ENCODE measurements at places on chromosomes 5 and 9. TPM values are rescaled to one million over a fixed set of nuclear protein-coding genes. Genes with fewer than 3 reads are reported as not detected.

Gene ARL14EPL
- total RNA-seq = not detected

Gene DEPDC1B
- 2.1 TPM for total RNA-seq

DNA sequence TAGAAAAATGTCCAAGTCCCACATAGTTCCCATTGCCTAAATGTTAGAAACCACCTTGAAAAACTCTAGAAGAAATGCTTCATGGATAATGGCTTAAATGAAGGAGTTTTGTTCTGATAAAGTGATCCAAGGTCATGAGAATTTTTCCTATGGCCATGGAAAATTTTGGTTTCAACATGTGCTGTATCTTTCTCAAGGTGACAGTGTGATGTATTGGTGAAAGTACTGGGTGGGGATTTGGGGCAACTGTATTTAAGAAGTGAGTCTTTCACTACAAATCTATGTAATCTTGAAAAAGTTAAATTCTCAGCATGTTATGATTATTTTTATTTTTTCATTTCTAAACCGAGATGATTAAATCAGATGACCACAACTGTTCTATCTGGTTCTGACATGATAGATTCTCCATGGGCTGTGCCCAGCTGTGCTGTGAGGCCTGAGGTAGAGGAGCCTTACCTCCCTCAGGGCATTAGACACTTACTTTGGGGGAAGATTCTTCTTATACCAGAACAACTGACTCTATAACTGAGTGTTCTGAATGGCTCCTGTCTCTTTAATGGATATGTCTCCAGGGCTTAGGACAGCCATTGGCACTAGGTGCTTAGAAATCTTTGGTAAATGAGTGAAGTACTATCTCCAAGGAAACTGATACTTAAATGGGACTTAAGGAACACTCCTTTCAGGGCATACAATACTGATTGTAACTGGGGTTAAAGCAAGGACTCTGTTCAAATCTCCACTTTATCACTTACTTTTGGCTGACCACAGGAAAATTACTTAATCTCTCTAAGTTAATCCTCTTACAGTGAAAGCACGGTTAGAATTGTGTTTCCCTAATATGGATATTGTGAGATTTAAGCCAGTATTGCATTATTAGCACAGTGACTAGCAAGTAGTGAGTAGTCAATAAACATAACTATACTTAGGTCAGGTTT is 397.4 kb upstream of the MEF2C start:
- no peak for DNase-seq

GRCh38 chr5:56429110-56429561 is 196.0 kb upstream of the ANKRD55 start:
- peak; percentile 5 for DNase-seq

GRCh38 chr9:135478829-135479468 is 633 bp upstream of the PPP1R26 start:
- DNase-seq = no peak

DNA sequence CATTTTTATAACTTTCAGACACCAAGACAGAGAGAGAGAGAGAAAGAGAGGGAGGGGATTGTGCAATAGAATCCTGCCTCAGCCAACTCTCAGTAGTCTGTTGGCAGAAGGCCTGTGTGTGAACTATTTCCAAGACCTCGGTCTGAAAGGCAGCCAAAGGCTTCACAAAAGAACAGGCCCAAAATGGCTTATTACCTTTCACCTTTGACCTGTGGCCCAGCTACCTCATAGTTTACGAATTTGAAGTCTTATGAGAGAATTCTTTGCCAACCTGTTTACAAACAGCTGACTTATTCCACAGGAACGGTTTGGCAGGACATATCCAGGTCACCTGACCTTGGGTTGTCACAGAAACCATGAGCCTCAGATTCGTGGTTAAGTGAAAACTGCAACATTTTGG is 48.6 kb downstream of the NR2F1-AS1 start:
- DNase-seq = peak; percentile 18

DNA sequence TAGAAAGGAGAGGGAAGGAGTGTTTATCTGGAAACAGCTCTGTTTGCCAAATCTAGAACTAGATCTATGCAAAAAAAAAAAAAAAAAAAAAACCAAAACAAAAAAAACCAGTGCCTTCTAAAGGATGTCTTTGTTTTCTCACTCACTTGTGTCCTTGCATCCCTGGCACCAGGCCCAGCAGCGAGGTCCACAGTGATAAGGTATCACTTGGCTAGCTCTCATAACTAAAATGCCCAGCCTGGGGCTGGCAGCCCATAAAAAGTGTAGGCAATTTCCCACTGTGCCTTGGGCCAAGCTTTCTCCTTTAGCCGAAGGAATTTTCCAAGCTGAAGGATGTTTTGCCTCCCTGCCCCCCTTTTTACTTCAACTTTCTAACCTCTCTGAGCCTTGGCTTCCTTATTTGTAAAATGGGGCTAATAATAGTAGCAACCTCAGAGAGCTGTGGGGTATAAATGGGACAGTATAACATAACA is 20.8 kb downstream of the RGS3 start:
- DNase-seq = no peak

Gene ABO
- 1.9 TPM for total RNA-seq

DNA sequence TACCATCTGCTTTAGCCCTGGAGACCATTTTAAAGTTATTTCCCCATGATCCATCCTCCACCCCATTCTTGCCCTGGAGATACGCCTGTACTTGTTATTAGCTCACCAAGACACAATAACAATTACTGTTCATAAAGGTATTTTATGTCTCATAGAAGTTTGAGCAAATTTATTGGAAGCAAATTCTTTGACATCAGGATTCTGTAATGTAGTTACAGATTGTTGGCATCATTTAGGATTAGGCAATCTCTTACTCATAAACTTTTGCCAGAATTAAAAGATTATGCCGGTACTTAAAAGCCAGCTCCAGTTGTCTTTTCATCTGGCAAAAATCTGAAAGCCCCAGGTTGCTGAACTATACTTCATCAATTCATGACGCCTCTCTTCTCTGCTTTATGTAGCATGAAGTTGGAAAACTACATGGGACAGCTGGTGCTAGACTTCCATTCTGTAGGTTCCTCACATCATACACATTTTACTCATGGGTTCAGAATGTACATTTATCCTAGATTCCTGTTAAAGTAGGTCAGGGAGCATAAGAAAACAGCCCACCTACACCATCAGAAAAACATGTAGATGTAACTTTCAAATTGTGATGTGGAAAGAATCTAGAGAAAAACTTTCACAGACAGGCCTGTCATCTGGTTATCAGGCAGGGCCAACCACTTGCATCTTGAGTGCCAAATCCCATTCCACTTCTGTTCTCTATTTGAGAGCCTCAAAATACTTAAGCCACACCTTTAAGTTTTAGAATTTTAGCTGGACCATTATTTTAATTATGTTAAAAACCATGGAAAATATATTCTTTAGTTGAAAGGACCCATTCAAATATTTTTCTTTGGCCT is 14.0 kb downstream of the ATP10B start:
- peak; percentile 98 for DNase-seq

GRCh38 chr5:94744906-94745305 is 126.4 kb downstream of the SLF1 start:
- no peak for DNase-seq

- DNase-seq = no peak
Measured at GRCh38 chr5:133392448-133392847, 219.9 kb downstream of the FSTL4 start.

- DNase-seq = peak; percentile 26
Measured at GRCh38 chr5:42993516-42994245, 46.4 kb downstream of the ANXA2R start.

DNA sequence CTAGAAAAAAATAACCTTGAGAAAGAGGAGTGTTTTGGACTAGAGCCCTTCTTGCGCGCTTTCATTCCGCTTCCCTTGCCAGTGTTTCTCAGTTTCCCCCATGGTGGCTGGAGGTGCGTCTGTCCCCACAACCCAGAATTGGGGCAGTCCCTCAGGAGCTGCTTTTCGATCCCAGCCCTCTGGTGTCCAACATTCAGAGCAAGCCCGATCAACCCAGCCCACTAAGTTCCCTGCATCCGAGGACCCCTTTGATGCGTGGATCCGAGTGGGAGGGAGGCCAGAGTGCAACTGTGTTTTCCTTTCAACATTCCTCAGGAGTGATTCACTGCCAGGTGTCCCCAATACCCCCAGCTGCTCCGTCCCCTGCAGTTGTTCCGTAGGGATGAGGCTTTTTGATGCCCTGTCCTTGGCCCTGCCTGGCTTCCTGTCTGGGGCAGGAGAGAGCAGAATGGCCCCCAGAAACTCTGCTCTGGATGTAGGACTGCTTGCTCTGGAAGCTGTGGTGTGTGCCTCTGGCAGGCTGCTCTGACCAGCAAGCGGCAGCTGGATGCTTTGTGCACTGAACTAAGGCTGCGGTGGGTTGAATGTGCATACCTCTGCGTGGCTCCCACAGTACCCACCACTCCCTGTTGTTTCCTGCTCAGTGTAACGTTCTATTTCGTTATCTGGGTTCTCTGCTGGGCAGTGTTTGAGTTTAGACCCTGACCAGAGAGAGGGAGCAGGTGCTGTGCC is 117.5 kb downstream of the BOD1 start:
- DNase-seq = no peak

GRCh38 chr5:44871401-44871800 is 62.7 kb downstream of the MRPS30 start:
- no peak for DNase-seq

Gene CREBRF
- 6.3 TPM for total RNA-seq

GRCh38 chr5:150645070-150645700 is 4.7 kb downstream of the SYNPO start:
- DNase-seq = no peak

Gene EIF4E1B
- not detected for total RNA-seq

Gene SPINK5
- 8.4 TPM for total RNA-seq

DNA sequence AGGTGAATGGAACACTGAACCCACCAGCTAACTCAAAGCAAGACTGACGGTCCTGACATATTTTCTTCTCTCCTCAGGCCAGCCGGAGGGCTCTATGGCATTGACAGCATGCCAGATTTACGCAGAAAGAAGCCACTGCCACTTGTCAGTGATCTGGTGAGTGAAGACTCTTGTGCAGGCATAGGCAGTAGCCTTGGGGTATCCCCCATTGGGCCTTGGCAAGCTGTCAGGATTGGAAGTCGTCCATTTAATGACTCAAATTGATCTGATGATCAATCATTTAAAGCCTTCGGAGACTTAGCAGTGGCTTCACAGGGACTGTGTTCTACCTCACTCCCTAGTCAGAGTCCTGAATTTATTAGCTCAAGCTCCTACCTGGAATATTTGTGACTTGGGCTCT is 119.7 kb upstream of the RUSC2 start:
- DNase-seq = no peak

DNA sequence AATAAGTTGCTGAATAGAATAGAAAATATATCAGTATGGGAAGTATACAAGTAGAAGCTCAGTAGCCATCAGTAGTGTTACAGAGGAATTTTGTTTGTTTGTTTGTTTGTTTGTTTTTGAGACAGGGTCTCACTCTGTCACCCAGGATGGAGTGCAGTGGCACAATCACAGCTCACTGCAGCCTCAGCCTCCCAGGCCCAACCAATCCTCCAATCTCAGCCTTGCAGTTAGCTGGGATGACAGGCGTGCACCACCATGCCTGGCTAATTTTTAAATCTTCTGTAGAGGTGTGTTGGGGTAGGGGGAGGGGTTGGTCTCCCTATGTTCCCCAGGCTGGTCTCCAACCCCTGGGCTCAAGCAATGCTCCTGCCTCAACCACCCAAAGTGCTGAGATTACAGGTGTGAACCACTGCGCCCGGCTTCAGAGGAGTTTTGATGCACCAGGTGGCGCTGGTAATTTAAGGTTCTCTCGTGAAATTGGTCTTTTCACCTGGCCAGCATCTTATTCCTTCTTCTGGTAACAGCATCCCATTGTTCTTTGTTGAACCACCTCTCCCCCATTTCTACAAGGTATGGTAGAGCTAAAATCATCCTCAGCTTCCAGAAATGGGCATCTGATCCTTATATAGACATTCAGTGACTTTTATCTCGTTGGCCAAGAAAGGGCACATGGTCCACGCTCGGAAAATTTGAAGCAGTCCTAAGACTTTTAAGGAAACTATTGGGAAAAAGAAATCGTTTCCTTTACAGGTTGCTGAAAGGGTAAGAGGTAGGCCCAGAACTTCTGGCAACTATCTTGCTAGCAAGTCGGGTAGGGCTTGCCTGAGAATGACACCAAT is 157.1 kb downstream of the ARRDC3 start:
- DNase-seq = peak; percentile 53
